Muscle of leg (tissue), 16 donors: ENCODE measurements at places on chromosomes 1 and 21. TPM values are rescaled to one million over a fixed set of nuclear protein-coding genes. Genes with fewer than 3 reads are reported as not detected.

The TMOD4 gene
- 15.2 TPM for total RNA-seq

The C8A gene
- not detected for total RNA-seq

The DESI2 gene
- 58.4 TPM for total RNA-seq

The SZRD1 gene
- total RNA-seq, result 52.8 TPM

The FHAD1 gene
- 1.7 TPM for total RNA-seq

DNA sequence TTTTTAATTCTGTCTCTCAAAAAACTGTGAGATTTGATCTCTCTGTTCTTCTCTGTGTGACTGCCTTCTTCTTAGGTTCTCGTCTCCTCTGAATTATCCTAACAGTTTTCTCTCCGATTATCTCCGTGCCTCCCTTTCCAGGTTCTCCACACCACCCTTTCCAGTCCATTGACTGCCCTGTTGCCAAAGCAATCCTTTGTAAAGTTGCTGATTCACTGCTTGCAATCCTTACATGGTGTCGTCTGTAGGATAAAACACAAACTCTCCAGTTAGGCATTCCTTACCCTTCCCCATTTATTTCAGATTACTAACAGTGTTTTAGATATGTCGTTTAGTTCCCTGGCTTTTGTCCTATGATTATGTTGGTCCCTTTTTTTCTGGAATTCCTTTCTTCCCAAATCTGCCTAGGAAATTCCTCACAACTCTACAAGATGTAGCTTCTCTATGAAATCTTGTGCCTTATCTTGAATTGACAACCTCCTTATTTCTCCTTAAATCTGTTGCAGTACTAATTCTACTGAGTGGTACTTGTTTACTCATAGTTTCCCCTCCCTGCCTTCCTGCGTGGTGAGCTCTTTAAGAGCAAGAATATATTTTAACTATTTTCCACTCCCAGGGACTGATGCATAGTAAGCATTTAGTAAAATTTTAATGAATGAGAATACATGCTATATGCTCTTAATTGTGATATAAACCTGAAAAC lies 22.3 kb downstream of the RCOR3 start:
- H3K27me3 ChIP-seq, result no peaks in the 10 kb centered on the region
- H3K27ac ChIP-seq, result no peak overlapping the region
- H3K4me3 ChIP-seq, result no peak overlapping the region
- peaks cover 15% of the 10 kb centered on the region for H3K36me3 ChIP-seq
- no peaks in the 10 kb centered on the region for H3K4me1 ChIP-seq
- no peak for DNase-seq

GRCh38 chr1:88224906-88225305 lies 459.2 kb upstream of the PKN2 start:
- peak; percentile 95 for DNase-seq
- H3K27me3 ChIP-seq, result no peaks in the 10 kb centered on the region
- no peaks in the 10 kb centered on the region for H3K36me3 ChIP-seq
- no peak overlapping the region for H3K4me3 ChIP-seq

- H3K27me3 ChIP-seq, result no peaks in the 10 kb centered on the region
- no peak overlapping the region for H3K27ac ChIP-seq
- DNase-seq, result no peak
- no peak overlapping the region for H3K4me3 ChIP-seq
- H3K4me1 ChIP-seq, result peaks cover 10% of the 10 kb centered on the region
These were observed 127.4 kb downstream of the UBE2U start for GRCh38 chr1:64330839-64331238.

GRCh38 chr1:25699500-25700143 lies 83.0 kb downstream of the MAN1C1 start:
- H3K4me3 ChIP-seq, result no peak overlapping the region
- no peaks in the 10 kb centered on the region for H3K27me3 ChIP-seq
- H3K27ac ChIP-seq, result peak overlapping the region; percentile 85

DNA sequence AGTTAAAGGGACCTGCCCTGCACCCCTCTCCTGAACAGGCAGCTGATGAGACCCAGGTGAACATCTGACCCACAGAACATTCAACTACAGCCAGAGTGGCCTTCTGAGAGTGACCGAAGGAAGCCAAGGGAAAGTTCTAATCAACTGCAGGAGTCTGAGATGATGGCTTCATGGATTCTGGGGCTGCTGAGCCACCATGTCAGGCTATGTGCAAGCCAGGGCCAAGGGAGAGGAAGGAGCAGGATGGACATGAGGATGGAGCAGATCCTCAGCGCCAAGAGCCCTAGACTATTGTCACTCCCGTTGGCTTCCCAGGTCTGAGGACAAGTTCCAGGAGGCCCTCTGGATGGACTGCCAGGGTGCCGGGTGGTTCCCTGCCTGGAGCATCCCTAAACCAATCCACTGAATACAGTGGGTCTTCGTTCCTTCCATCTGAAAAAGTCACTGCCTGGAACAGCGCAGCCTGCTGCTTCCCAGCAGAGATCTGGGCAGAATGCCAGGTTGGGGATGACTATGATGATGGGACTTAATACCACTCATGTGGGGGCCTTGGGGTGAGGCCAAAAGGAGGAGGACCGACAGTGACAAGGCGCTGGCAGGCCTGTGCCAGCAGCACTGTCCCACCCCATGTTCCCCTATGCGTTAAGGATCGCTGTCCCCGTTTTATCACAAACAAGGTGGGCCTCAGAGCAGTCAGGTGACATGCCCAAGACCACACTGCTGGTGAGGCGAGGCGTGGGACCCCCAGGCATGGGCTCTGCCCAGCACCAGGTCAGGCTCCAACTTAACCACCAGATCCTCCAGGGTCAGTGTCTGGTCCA lies 19.8 kb downstream of the SPOCD1 start:
- no peak overlapping the region for H3K4me3 ChIP-seq
- no peak overlapping the region for H3K27ac ChIP-seq
- H3K4me1 ChIP-seq, result peaks cover 9% of the 10 kb centered on the region
- H3K36me3 ChIP-seq, result no peaks in the 10 kb centered on the region

- no peaks in the 10 kb centered on the region for H3K27me3 ChIP-seq
- H3K36me3 ChIP-seq, result no peaks in the 10 kb centered on the region
- no peaks in the 10 kb centered on the region for H3K4me1 ChIP-seq
- DNase-seq, result no peak
These were observed 193.9 kb downstream of the LTN1 start for GRCh38 chr21:28798798-28799197.

DNA sequence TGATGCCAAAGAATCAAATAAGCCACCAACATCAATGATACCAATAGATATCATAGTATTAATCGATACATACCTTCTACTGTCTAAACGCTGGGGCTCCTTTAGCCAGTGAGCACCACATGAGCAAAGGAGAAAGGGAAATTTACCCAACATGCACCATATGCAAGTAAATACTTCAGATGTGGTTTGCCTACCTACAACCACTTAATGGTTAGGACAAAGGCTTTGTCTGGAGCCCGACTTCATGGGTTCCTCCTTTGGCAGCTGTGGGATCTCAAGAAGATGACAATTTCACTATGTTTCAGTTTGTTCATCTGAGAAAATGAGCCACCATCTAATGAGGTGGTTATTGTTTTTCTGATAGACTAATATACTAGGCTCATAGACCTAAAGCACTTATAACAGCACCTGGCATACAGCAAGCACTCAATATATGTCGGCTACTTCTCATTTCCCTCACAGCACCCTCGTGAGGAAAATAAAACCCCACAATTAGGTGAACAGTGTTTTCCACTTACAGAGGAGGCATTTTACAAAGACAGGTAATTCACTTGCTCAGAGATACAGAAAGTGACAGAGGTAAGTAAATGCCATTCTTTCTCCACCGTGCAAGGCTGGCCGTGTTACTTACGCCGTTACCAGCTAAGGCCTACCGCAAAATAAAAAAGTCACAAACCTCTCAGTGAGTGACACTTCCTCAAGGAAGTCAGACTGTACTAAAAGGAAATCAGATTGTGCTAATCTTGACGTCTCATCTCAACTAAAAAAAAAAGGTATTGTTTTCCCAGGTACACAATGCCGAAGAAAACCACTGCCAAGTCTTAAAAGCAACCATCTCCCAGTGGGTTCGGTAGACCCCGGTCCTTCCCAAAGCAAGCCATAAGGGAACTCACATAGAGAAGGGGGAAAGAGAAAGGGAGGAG lies 1.6 kb downstream of the TTC13 start:
- no peaks in the 10 kb centered on the region for H3K27me3 ChIP-seq
- H3K4me3 ChIP-seq, result peak overlapping the region; percentile 60
- peak; percentile 30 for DNase-seq
- peaks cover 11% of the 10 kb centered on the region for H3K36me3 ChIP-seq

GRCh38 chr1:160567858-160568682 lies 11.2 kb downstream of the CD84 start:
- H3K4me1 ChIP-seq, result no peaks in the 10 kb centered on the region
- H3K27ac ChIP-seq, result no peak overlapping the region
- H3K36me3 ChIP-seq, result no peaks in the 10 kb centered on the region
- H3K4me3 ChIP-seq, result no peak overlapping the region

GRCh38 chr1:110033421-110033820 lies 1.0 kb upstream of the STRIP1 start:
- no peak overlapping the region for H3K27ac ChIP-seq
- DNase-seq, result no peak
- H3K4me1 ChIP-seq, result peaks cover 8% of the 10 kb centered on the region
- no peak overlapping the region for H3K4me3 ChIP-seq

DNA sequence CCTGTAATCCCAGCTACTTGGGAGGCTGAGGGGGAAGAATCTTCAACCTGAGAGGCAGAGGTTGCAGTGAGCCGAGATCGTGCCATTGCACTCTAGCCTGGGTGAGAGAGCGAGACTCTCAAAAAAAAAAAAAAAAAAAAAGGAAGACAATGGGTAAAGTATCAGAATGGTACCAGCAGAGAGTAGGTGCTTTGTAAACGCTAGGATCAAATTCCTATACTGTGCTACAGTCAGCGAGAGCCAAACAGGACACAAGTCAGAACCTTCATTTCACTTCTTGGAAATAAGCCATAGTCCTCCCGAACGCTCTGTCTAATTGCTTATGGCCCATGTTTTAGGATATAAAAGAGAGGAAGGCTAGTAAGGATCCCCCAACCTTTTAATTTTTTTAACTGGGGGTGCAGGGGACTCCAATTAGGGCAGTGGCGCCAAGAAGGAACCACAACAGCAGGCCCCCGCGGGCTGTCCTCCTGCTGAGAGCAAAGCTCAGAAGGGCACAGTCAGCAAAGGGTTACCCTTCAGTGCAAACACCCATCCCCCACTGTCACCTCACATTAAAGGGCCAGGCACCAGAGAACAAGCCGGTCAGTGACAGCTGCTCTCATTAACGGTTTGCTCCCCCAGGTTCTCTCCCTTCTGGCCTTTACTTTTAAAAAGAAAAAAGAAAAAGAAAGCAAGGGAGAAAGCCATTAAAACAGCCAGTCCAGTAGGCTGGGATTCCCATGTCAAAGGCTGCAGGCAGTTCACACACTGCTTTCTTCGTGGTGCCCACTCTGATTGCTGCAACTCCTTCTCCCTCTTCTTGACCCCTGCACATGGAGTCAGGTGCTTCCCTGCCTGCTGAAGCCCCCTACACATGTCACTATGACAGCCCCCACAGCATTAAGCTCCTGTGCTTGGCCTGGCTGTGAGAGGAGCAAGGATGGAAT lies 69.4 kb downstream of the PLPP3 start:
- H3K27me3 ChIP-seq, result no peaks in the 10 kb centered on the region
- H3K4me3 ChIP-seq, result no peak overlapping the region
- H3K4me1 ChIP-seq, result peaks cover 40% of the 10 kb centered on the region
- no peak overlapping the region for H3K27ac ChIP-seq
- no peak for DNase-seq
- H3K36me3 ChIP-seq, result peaks cover 77% of the 10 kb centered on the region

DNA sequence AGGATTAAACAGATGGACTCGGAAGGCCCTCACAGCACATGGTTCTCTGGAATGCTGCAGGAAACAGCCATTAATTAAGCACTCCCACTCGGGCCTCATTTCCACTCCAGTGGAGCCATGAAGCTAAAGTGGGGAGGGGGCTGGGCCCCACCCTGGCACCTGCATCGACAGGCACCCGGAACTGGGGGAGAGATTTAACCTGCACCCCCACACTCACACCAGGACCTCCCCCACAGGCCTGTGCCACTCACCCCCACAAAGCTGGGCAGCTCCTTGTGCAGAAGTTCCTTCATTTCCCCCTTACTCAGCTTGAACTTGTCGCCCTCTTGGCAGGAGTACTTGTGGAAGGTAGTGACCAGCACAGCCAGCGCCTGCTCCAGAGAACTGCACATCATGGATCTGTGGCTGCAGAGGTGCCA lies 2.2 kb downstream of the S100A2 start:
- H3K4me3 ChIP-seq, result no peak overlapping the region
- no peak overlapping the region for H3K27ac ChIP-seq
- peaks cover 43% of the 10 kb centered on the region for H3K4me1 ChIP-seq
- no peak for DNase-seq

DNA sequence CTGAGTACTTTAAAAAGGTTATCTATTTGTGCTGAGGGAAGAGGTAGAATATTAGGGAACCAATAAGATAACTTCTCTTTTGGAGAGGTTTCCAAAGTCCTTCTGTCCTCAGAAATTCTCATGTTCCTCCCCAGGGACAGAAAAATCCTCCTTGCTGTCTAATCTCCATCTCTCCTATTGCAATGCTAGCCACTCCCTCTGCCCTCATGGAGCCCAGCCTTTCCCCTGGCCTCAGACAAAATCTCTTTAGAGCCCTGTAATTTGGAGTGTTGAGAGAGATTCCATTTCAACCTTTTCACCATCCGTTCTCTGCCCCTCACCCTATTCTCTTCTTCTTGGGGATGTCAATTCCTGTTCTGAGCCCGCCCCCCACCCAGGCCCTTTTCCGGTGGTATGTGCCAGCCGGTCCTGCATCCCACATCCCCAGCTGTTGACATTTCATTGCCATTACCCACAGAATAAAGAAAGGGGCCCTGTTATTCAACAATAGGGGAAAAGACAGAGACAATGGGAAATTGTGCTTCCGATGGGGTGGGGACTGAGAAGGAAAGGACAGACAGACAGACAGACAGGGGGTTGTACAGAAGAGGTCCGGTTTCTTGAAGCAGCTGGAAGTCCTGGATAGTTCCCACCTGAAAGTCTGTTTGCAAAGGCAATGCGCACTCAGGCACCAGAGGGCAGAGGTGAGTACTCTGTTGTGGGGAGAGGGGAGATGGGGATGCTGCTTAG lies at the start of gene HAPLN2:
TSS of gene HAPLN2 (plus strand) at position 563 of the 729 bp plus-strand sequence. CDS start 4,076 bp downstream, outside the sequence.
- no peak within 1 kb of the TSS for H3K4me3 ChIP-seq
- H3K4me1 ChIP-seq, result peaks cover 6% of the 10 kb centered on the region
- DNase-seq, result no peak
- no peak within 1 kb of the TSS for H3K27ac ChIP-seq

DNA sequence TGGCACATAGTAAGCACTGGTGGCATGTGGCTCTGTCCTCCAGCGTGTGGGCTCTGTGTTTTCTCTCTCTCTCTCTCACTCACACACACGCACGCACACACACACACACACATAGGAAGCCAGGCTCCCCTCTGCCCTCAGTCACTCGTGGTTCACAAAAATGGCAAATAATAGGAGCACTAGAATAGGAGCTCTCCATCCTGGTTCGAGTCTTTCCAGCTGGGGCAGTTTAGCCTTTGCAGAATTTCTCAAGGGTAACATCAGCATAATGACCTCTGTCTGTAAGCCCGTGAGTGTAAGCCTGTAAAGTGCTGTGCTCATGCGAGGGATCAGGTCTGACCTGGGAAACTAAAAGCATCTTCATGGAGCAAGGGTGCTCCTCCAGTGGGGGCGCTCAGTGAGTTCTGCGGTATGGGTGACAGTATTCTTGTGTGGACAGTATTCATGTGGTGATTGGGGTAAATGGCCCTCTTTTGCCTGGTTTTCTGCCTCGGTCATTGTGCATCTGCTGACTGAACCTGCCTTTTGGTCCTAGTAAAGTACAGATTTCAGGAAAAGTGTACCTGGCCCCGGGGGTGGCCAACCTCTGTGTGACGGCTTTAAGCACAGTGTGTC lies 842 bp upstream of the ZC3H12A start:
- H3K36me3 ChIP-seq, result peaks cover 21% of the 10 kb centered on the region
- peaks cover 56% of the 10 kb centered on the region for H3K4me1 ChIP-seq
- H3K27me3 ChIP-seq, result no peaks in the 10 kb centered on the region
- H3K27ac ChIP-seq, result no peak overlapping the region
